ENCODE measurements at places on chromosomes 16 and 17.
A peak's percentile ranks its signal among the peaks of the same experiment; 100 is the strongest.

DNA sequence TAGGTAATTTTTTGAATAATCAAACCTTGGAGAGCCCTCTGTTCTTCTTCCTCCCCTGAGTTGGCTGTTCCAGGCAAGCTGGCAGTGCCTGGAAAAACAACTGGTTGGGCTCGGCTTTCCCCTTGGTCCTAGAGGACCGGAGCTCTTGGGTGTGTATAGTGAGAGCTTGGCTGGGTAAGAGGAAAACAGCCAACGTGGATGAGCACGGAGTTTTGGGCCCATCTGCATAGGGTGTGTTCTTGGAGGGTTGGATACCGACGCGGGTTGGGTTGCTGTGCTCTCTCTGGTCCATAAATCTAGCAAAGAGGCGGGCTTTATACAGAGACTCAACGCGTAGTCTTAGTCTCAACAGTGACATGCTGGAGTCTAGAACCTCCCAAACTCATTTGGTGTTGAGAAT is 23.2 kb downstream of the ITGB3 start:
- DNase-seq = peak; percentile 68

- no peak for DNase-seq
Measured at GRCh38 chr16:89572485-89573205, 2.9 kb upstream of the CPNE7 start.

GRCh38 chr17:30278032-30278431 is 13.7 kb downstream of the BLMH start:
- DNase-seq = no peak

GRCh38 chr17:47423406-47424295 is 99.9 kb downstream of the EFCAB13 start:
- DNase-seq = no peak

DNA sequence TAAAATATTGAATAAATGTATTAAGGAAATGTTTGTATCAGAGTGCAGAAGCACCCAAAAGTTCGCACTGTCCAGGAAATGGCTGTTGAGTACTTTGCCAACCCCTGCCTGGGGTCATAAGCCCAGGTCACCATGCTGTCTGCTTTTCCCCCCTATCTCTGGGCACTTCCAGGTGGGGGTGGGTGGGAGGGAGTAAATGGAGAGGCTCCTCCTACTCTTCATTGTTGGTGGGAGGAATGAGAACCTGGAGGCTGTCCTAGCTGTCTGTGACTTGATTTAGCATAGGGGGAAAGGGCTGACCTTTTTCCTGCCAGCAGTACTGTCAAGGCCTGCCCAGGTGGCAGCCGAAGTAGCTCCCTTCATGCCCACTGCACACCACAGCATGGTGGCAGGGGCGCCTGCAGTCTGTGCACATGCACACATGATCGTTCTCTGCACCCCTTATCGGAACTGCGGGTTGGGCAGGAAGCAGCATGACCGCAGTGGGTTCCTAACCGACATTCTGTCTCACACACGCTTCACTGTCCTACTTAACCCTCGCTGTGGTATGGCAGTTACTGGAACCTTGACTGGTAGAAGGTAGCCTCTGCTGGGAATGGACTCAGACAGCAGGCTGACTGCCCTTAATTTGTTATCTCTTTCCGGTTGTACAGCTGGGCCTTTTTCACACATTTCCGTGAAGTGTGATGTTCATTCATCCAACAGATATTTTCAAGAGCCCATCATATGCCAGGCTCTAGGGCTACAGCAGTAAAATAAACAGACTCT is 41.5 kb downstream of the LDHD start:
- DNase-seq = no peak

DNA sequence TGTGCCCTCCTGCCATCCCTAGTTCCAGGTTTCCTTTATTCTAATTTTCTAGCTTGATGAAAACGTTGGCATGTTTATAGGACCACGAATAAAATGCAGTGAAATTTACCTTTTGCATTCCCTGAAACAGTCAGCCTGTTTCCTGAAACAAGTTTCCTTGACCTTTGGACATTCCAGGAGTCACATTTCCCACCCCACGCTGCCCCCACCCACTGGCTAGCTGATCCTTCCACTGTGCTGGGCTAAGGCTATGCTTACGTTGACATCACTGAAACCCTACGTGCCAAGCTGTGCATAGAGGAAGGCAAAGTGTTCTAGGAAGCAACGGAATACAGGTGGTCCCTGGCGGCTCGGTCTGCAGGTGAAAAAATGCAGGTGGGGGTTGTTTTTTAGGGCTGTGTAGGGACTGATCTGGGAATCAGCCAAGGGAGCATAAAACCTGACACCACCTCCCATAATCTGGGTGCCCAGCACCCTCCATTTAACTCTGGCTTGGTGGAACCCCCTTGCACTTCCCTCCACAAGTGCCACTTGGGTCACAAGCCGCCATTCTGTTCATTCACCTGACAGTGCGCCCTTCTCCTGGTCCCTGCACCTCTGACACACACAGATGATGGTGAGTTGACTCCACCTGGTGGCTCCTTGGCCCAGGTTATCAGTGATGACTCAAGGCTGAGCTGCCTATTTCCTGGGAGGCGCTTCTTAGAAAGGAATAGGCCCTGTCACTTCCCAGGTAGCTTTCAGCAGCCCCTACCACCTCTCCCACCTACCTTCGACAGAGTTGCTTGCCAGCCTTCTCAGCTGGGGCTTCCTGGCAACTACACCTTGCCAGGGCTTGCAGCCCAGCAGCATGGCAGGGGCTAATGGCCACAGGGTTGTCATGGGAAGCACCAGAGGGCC is 83.7 kb downstream of the N4BP1 start:
- DNase-seq = no peak

- DNase-seq = no peak
Measured at GRCh38 chr17:82248815-82249674, 20.2 kb downstream of the SLC16A3 start.

DNA sequence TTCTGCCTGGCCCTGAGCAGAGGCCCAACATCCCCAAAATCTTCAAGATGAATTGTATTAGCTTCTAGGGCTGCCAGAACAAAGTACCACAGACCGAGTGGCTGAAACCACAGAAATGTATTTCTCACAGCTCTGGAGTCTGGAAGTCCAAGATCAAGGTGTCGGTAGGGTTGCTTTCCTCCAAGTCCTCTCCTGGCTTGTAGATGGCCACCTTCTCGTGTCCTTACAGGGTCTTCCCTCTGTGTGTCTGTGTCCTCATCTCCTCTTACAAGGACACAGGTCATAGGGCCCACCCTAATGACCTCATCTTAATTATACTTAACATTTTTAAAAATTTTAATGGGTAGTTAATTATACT is 215.7 kb downstream of the NTN1 start:
- DNase-seq = no peak

GRCh38 chr17:8173871-8174322 is 2.3 kb downstream of the TMEM107 start:
- no peak for DNase-seq

DNA sequence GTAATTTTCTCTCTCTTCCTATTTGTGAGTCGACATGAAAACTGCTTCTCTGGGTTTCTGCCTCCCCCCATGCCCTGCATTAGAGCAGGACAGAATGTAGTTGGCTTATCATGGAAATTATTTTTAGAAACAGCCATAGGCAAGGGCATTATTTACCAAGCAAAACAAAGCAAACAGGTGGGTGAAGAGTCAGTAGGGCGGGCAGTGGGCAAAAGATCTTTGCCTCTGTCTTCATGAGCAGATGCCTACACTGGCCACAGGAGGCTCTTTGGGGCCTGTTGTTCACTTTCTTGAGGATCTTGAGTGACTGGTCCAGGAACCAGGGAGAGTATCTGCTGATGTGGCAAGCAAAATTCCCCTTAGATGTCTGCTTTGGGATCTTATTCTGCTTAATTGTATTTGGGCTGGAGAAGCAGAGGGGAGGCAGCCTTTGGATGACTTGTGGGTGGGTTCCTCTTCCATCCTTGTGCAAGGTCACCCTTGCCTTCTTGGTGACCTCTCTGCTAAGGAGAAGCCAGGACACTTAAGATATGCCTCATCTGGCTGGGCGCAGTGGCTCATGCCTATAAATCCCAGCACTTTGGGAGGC is 42.5 kb upstream of the CLEC19A start:
- no peak for DNase-seq

DNA sequence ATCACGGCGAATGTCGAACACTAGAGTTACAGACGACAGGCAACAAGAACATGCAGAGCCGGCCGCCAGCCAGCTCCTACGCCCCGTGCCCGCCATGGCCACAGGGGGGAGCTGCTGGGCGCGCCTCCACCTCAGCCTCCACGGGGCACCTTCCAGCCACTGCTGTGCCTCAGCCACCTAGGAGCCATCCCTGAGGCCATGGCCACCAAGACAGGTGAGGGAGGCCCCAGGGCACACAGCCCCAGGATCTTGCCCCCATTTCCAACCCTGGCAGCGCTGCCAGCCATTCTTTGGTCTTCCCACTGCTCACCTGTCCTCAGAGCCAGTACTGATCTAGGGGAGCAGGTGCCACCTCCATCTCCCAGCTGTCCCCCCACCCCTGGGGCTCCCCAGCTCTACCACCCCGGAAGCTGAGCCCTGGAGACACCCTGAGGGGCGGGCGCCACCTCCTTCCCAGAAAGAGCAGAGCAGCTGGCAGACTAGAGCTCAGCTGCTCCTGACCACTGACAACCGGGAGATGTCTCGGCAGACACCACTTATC is 11.8 kb downstream of the GNPTG start:
- DNase-seq = no peak

- no peak for DNase-seq
Measured at GRCh38 chr16:88938777-88939244, 38.2 kb downstream of the CBFA2T3 start.

DNA sequence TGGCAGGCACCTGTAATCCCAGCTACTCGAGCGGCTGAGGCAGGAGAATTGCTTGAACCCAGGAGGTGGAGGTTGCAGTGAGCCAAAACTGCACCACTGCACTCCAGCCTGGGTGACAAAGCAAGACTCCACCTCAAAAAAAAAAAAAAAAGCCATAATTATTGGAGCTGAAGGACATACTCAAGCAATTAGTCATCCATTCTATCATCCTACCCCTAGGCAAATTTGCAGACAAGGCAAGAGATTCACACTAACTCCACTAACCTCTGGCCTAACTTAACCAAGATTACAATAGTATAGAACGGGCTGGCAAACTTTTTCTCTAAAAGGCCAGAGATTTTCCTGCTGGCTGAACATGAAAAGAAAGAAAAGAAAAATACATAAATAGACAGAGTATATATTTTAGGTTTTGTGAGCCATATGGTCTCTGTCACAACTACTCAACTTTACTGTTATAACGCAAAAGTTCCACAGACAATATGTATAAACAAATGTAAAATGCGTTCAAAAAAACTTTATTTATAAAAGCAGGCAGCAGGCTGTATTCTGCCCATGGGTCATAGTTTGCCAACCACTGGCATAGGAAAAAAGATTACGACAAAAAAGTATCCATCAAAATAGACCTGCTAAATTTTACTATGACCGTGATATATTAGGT is 29.7 kb downstream of the BRIP1 start:
- no peak for DNase-seq

- no peak for DNase-seq
Measured at GRCh38 chr17:13509527-13509926, 92.2 kb downstream of the HS3ST3A1 start.

- no peak for DNase-seq
Measured at GRCh38 chr16:84600343-84601229, 17.3 kb downstream of the COTL1 start.

- no peak for DNase-seq
Measured at GRCh38 chr16:66479661-66480264, 52.7 kb downstream of the BEAN1 start.

DNA sequence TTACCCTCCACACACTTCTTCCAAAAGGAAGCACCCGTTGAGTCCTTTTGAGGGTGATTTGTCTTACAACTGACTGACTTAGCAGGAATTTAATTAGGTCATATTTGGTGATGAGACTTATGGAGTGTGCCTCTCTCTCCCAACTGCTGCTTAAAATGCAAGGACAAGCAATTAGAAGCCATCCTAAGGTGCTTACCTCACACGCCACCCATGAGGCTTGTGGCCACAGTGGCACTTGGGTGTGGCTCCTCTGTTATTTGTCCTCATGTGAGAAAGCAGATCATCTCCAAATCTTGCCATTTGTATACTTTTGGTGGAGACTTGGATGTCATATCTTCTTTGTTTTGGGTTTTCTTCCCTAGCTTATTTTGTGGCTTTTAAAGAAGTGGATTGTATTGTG is 61.6 kb downstream of the WNT3 start:
- no peak for DNase-seq

GRCh38 chr17:65328567-65328966 is 191.4 kb downstream of the RGS9 start:
- no peak for DNase-seq

DNA sequence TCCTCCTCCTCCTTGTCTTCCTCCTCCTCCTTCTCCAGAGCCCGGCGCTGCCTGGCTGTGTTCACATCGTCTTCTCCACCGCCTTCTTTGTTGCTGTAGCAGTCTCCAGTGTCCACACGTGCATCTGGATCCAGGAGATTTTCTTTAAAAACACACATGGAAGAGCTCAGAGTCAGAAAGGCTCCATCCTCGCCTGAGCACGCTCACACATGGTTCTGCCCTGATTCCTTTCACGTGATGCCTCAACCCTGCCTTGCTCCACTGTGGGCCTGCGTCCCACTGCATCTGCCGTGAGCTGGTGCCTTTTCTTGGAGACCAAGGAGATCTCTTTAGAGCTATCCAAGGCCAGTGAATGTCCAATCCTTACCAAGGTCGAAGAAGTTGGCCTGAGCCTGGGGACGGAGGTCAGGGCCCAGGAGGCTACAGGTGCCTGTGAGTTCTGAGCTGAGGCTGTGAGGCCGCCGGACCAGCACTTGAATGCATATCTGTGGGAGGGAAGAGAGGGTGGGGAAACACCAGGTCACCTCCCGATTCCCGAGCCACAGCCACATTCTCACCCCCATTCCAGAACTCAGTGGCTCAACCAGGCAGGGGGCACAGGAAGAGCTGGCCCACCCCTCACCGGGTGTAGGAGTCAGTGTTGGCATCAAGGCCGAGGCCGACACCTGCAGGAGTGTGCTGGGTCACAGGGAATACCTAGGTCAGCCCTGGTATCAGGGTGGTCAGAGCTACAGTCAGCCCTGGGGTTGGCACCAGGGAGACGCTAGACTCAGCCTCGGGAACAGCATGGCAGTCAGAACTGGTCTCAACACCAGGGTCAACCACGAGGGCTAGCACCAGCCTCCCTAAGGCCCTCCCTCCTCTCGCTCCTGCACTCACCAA is 37.6 kb downstream of the HASPIN start:
- DNase-seq = no peak

DNA sequence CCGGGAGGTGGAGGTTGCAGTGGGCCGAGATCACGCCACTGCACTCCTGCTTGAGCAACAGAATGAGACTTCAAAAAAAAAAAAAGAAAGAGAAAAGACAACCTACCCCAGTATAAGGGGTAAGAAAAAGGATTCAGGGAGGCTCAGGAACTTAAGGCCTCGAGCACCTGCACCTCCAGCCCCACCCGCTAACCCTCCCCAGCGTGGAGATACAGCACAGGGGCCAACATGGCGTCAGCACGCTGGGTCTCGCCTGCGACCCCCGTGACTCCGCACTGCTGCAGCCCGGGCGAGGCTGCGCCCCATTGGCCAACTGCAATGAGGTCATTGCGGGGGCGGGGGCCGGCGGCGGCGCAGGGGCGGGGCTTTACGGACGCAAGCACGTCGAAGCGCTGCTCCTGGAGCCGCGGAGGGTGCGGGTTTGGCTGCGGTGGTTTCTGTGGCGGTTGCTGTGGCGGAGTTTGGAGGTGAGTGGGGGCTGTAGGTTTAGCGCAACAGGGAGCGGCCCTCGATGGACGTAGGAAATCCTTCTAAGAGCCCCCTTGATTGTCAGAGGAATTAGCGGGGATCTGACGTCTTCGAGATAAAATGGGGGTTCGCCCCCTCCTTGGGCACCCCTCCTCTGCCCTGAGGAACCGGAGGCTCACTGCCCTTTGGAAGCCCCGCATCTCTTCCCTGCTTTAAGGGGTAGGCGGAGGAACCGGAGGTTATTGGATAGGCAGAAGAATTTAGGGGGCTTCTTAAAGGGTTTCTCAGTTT is at the start of gene ATP6V0A1:
ATP6V0A1 (plus strand) TSS at position 382 of the 759 bp plus-strand sequence. CDS start 2,017 bp downstream, outside the sequence.
- peak; percentile 76 for DNase-seq

GRCh38 chr17:33580215-33580614 is 287.1 kb upstream of the ASIC2 start:
- no peak for DNase-seq
